ENCODE measurements at places on chromosomes 4 and X. TPM values are rescaled to one million over a fixed set of nuclear protein-coding genes. Genes with fewer than 3 reads are reported as not detected.

ADAMTS3 gene
- 6.8 TPM for total RNA-seq

CITED1 gene
- 439 TPM for total RNA-seq

GUCY1A1 gene
- total RNA-seq: 2.5 TPM

MAGEH1 gene
- total RNA-seq: 103 TPM

SYNPO2 gene
- 44.3 TPM for total RNA-seq

GABRQ gene
- total RNA-seq: 3.5 TPM

MUC7 gene
- not detected for total RNA-seq

CPZ gene
- total RNA-seq: 10.2 TPM

SH2D1A gene
- total RNA-seq: not detected

- DNase-seq: peak; percentile 18
Observed at GRCh38 chr4:137881641-137882040, 349.3 kb upstream of the PCDH18 start.

GRCh38 chr4:150906987-150907633 is 108.0 kb downstream of the LRBA start:
- DNase-seq: no peak

- no peak for DNase-seq
Observed at GRCh38 chr4:74217365-74217764, 59.4 kb downstream of the MTHFD2L start.

DNA sequence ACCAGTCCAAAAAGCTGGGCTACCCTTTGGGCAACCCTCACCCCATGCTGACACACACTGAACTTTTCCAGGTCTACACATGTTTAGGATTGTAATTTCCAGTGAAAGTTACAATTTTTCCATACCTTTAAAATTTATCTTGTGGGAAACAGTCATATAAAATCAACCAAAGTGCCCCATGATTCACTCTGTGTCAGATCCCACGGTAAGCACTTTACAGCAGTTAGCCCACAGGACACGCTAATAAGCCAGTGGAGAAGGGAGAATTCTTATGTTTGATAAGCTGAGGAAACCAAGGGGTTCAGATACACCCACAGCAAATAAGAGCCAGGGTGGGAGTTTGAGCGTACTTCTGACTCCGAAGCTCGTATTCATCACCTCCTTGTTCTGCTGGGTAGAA is 72.4 kb upstream of the TBL1X start:
- DNase-seq: no peak

- DNase-seq: no peak
Observed at GRCh38 chr4:177323416-177323815, 13.7 kb downstream of the NEIL3 start.

DNA sequence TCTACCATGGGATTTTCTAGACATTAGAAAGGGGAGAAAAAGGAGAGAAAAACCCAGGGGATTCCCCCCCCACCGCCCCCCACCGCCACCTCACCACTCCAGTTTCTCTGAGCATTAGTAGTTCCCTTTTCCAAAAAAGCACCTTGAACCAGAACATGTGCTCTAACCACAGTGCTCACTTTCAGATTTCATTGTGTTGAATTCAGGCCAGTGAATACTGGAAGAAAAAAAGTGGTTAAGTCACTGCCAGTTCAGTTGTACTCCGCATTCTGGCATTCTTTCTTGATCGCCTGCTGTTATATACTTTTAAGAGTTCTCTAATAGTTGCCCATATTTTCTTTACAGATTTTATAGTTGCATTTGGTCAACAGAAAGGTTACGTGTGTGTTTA is 40.9 kb downstream of the JADE3 start:
- DNase-seq: no peak

GRCh38 chr4:10438924-10439323 is 18.3 kb downstream of the ZNF518B start:
- no peak for DNase-seq

DNA sequence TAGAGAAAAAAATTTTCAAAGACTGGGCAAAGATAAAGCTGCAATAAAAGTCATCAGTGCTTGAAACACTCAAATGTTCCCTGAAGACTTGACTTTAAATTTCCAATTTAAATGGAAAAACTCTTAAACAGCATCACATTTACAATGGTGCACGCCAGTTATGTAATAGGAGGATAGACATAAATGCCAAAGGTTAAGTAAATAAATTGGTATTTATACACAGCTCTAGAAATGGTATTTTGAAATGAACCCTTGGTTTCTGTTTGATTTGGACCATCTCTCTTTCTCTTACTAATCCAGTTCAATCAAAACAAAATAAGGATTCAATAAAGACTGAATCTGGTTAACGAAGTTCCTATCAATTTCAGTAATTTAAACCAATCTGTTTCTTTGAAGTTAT is 272.6 kb downstream of the GPM6A start:
- no peak for DNase-seq

DNA sequence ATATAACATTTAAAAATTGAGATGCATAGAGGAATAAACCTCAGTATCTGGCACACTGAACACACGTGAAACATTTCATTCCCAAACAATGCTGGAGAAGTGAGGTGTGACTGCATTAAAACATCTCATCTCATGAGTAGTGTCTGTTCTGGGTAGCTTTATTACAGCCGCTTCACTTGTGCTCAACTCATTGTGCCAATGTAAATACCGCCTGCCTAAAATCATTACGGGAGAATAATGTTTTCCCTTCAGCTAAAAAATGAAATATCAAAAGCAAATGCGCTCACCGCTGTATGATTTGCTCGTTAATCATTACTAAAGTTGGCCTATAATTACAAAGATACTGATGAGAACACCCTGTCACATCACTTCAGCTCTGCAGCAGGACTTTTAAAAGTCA is 110.2 kb upstream of the PRPS2 start:
- DNase-seq: no peak

- DNase-seq: no peak
Observed at GRCh38 chr4:70392057-70392776, 5.5 kb upstream of the OPRPN start.

- DNase-seq: no peak
Observed at GRCh38 chr4:76458297-76458696, 23.3 kb downstream of the SHROOM3 start.

DNA sequence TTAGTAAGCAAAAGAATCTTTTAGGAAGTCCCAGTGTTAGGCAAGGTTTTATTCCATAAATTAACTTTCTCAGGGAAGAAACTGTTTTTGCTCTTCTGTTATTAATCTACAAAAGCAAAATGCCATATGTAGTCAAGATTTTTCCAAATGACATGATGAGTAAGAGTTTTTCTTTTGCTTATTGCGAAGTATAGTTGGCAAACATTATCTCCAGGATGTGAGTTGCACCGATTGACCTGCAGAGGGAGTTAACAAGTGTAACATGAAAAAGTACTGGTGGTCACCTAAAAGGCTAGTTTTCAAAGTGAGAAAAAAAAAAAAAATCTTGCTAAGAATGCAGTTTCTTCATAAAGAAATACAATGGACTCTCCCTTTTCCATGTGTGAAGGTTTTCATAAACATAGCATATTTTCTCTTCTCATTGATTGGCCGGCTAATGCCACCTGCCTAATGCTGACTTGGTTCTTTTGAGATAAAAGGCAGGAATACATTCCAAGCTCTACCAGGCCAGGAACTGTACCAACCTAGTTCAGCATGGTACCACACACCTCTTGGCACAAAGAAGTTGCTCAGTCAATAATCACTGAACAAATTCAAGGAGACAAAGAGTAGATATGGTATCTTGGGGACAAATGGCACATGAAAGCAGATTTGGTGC is 100.2 kb downstream of the LNX1 start:
- peak; percentile 61 for DNase-seq

DNA sequence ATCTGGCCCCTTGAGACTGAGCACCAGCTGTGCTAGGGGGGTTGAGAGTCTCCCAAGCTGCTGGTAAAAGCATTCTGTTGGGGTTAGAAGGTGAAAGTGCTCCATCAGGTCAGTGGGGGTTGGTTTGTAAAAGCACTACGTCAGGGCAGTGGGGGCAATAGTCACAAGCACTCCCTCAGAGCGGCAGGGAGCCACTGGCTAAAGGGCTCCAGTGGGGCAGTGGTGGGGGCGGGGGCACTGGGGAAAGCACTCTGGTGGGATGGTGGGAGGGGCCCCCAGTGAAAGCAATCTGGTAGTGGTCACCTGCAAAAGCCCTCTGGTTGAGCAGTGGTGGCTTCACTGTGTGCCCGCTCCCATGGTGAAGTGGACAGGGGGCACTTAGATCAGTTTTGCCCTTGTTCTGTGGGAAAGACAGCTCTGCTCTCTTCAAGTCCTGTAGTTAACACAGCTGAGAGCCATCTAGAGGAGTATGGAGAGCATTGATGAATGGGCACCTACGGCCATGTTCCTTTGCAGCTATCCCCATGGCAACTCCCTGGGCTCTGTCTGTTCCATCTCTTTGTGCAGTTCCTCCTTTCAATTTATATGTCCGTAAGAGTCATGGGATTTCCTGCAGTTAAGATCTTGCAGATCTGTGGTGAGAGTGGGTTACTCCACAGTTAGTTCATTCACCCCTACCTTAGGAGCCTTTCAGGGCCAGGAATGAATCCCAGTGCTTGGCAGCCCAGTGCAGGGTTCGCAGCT is 106.4 kb downstream of the SH3BGRL start:
- DNase-seq: no peak

- DNase-seq: no peak
Observed at GRCh38 chr4:47526281-47526680, 41.2 kb downstream of the ATP10D start.

GRCh38 chr4:118270492-118270891 is 82.3 kb downstream of the PRSS12 start:
- no peak for DNase-seq

GRCh38 chr4:125551466-125551865 is 236.7 kb downstream of the FAT4 start:
- no peak for DNase-seq

Measured in testis (tissue), 5 donors.